ENCODE measurements at places on chromosomes 5 and 9.
A peak's percentile ranks its signal among the peaks of the same experiment; 100 is the strongest.

DNA sequence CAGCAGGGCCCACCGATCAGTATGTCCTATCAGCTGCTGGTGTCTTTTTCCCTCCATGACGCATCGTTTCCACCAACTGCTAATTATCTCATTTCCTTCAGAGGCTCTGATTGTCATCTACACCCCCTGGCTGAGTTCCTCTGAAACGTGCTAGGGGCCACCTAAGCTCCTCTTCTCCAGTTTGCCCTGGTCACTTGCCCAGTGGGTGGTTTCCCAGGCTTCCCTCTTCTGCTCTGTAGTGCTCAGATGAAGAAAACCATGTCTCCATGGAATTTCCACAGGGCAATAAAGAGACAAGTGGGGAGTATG, 65.3 kb downstream of the TSTD2 start:
- DNase-seq: no peak

GRCh38 chr5:137220523-137220927, 278.6 kb downstream of the SPOCK1 start:
- DNase-seq: no peak

- DNase-seq: no peak
Observed at GRCh38 chr5:94901191-94901979, 282.9 kb downstream of the SLF1 start.

- DNase-seq: peak; percentile 93
Observed at GRCh38 chr5:134552301-134552700, 26.8 kb downstream of the JADE2 start.

DNA sequence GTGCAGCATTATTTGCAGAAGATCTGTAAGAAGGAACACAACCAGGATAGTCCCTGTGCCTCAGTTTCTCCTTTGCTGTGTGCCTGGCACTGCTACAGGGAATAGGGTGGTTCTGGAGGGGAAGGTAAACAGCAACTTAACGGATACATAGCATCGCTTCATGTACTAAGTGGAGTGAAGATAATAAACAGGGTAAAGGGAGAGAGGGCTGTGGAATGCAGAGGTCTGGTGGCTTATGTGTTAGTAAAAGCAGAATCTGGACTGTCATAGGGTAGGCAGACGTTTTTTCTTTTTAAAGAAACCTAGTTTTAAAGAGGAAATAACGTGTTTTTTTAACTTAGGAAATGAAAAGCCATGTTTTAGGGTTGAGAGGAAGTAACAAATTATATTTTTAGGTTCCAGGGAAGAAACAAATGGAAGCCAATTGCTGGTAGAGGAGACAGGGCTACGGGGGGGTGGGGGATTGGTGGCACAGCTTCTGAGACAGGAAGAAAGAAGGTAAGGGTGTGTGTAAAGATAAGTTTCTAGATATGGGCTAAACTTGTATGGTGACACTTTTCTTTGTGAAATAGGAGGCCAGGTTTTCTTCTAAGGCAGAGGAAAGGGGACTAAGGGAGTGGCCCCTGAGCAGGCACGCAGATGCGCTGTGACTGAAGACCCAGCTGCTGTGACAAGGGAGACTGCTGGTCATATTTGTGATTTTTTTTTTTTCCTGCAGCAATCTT, 1.3 kb downstream of the GNG10 start:
- DNase-seq: no peak

DNA sequence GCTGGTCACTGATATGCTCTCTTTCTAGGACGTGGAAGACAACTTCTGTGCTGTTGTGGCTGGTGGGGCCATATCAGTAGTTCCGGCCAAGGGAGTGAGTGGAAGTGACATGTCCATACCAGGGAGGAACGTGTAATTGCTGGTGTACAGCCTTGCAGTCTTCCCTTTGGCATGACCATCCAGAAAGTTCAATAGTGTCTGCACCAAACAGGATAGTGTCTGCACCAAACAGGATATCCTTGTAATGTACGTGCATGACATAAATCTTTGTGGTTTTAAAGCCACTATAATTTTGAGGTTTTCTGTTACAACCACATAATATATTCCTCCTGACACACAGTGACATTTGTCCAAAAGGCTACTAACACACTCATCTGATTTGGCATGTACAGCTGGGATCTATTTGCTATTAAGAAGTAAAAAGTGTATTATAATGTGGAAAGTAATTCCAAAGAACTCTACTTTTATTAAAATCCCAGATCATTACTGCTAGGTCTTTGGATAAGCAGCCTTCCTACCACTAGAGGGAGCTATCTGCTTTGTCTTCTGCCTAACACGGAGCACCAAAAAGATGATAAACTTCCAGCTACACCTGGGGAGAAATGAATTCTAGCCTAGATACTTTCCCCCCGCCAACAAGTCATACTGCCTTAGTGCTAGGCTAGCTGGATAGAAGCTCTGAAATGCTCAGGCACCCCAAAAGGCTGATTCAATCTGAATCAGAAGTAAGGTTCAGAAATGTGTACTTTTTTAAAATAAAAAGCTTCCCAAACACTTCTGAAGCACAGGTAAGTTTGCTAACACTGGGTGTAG, 52.7 kb downstream of the RNF145 start:
- DNase-seq: peak; percentile 75

- no peak for DNase-seq
Observed at GRCh38 chr9:114616684-114617520, 5.8 kb downstream of the TMEM268 start.

GRCh38 chr9:7368410-7369292, 430.9 kb downstream of the DMAC1 start:
- DNase-seq: peak; percentile 33

DNA sequence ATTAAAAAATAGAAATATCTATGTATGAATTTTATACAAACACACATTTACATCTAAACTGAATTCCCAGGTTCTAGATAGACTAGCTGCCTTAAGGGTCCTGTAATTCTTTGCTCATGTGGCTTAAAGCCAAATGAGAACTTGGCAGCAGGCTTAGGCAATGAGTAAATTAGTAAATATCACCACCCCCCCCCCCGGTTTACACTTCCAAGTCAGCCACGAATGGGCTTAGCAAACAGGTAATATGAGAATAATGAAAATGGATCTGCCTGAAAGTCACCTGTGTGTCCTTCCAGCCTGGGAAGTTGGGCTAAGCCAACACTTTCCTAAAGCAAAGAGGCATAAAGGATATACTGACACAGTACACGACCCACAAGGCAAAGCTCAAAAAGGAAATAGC, 108.6 kb downstream of the KLHL3 start:
- DNase-seq: no peak

- no peak for DNase-seq
Observed at GRCh38 chr9:37700131-37700530, 49.4 kb downstream of the FRMPD1 start.

GRCh38 chr9:463455-464171, 248.9 kb downstream of the DOCK8 start:
- no peak for DNase-seq

DNA sequence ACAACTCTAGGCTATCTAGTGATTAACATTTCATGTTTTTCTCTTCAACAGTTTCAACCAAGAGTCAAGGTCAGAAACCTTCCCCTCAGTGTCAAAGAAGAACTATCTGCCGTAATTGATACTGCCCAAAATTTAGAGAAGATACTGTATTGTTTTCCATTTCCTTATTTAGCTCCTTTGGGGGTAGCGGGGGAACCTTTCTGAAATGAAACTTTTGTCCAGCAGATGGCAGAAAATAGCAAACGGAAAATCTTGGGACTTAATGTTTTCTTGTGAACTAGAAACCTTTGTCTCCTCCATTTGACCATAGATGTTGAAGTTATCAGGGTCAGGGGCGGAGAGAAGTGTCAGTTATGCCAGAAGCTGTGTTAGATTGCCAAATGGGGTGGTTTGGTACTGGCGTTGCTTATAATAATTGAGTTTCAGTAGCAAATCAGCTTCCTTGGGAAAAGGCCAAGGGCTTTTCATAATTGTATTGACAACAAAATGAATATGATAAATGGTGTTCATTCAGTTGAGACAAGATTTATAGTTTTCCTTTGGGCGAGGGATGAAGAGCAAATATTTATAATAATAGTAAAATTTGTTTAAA, 101.7 kb upstream of the TLX3 start:
- peak; percentile 18 for DNase-seq

DNA sequence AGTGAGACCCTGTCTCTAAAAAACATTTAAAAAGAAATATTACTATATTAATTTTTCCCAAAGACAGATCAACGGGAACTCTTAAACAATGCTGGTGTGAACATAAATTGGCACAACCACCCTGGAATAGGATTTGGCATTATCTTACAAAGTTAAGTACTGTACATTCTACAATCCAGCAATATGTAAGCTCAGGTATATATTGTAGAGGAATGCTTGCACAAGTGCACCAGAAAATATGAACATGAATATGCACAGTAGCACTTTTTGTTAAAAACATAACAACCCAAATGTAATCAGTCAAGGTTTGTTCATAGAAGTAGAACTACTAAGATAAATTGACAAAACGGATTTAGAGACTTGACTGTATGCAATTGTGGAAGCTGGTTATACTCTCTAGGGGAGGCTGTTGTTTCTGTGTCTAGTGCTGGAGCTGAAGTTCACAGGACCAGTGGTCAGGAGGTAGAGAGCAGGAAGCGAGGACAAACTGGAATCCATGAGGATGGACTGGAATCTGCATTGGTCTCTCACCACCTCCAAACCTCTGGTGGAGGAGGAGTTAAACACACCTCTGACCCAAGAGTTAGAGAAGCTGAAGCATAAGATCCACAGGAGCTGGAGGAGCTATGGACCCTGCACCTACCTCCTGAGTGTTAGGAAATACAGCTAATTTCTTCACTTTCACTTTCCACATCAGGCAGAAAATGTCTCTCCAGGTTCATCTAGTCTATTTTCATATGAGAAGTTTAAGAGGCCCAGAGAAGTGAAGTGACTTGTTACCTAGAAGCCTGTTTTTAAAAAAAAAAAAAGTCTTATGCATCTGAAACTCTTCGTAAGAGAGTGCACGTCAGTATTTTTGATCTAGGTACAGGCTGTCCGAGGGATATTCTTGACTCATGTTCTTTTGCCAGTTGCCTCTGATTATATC, 20.3 kb upstream of the RIC1 start:
- no peak for DNase-seq

GRCh38 chr5:78649861-78650496, 1.4 kb upstream of the LHFPL2 start:
- no peak for DNase-seq

DNA sequence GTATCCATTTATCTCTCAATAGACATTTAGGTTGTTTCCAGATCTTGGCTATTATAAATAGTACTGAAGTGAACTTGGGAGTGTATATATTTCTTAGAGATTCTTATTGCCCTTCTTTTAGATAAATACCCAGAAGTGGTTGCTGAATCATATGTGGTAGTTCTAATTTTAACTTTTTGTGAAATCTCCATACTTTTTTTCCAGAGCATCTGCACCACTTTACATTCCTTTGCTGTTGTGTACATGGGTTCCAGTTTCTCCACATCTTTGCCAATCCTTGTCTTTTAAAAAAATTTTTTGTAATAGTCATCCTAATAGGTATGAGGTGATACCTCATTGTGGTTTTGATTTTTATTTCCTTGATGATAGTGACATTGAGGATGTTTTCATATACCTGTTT, 303.7 kb downstream of the CCDC171 start:
- DNase-seq: no peak

GRCh38 chr9:126556560-126557250, 57.0 kb upstream of the LMX1B start:
- DNase-seq: no peak

GRCh38 chr9:107044872-107045271, 181.9 kb downstream of the ZNF462 start:
- no peak for DNase-seq

DNA sequence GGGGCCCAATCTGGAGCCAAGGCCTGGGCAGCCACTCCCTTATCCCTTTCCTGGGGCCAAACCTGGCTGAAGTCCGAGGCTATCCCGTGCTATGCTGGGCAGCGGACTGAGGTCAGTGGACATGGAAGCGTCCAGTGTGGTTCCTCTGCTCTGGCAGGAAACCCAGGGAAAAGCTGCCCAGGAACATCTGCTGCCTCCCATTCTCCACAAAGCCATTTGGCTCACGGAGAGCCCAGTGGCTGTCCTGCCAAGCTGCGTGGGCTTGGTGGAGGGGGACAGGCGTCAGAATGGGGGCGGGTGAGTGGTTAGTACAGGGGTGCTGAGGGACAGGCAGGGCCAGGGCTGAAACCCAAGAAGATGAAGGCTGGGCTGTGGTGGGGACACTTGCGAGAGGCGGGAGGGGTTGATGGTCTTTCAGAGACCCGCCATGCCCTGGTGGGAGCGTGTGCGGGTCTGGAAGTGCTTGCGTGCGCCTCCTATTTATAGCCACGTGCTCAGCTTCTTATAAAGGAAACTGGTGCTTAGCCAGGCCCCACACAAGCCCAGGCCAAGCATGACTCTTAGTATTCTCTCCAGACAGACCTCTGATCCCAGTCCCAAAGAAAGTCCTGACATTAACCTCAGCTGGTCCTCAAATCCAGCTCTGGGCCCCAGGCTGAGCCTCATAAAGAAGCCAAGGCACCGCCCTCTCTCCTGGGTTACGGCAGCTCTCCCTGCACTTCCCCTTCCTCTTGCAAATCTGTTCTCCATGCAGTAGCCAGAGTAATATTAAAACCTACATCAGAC, 9.4 kb upstream of the SLC6A7 start:
- no peak for DNase-seq

DNA sequence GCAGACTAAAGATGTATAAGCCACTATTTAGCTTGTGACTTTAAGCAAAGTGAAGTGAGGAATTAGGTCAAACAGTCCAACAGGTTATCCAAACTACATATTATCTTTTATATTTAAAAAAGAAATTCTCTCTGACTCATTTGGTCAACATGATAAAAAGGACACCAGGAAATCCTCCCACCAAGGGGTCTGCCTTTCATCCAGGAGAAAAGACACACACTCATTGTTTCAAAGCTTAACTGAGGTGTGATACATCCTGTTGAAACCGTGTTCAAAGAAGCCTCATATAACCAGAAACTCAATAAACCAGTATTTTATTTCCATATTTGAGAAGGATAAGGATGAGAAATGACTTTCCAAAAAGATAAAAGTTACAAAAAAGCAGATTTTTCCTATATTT, 417.1 kb downstream of the HCN1 start:
- no peak for DNase-seq

DNA sequence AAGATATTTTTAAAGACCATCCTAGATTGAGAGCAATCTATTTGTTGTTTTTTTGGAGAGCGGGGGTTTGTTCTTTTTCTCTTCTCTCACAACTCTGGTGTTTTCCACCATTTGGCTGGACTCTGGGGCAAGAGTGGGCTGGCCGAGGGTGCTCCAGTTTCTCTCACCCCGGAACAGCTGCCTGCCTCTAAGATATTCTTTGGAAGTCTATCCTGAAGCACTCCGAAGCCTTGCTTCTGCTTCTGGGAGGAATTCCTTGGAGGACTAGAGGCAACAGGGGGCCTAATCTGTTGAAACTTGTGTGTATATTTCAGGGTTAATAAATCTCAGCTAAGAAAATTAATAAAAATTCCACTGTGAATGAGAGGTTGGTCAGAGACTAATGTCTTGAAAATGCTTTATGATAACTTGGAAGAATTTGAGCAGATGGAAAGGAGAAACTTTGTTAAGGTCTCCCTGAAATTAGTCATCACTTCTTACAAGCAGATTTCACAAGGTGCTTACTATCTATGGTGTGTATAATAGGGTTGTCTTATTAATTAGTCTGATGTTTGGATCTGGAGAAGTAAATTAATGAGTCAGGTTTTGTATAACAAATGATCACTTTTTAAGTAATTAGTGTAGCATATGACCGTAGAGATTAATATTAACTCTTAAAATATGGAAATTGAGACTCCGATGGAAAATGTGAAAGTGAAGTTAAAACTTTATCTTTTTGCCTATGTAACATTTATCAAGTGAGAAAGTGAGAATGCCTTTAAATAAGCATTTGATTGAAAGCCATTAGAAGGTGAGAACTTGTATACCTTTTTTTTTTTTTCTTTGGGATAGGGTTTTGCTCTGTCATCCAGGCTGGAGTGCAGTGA, 4.0 kb downstream of the MAN2A1 start:
- no peak for DNase-seq

All from astrocyte of the cerebellum (primary cell).